ENCODE measurements at places on chromosomes 4 and X. TPM values are rescaled to one million over a fixed set of nuclear protein-coding genes. Genes with fewer than 3 reads are reported as not detected.
A peak's percentile ranks its signal among the peaks of the same experiment; 100 is the strongest.

Gene NUP62CL
- total RNA-seq, result 1.5 TPM

DNA sequence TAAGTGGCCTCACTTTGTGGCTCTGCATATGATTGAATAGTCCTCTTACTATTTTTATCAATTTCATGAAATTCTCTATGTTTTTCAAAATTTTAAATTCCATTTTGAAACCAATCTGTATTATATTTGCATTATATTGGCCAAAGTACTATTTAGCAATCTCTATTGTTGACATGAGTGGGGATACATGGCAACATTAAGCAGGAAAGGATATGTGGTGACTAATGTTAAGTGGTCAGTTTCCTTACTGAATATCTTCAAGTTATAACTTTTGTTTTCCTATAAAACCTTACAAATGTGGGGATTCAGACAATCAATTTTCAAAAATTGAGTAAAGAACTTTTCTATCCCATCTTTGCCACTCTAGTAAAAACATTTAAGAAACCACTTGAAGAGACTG lies 10.2 kb downstream of the BBS7 start:
- H3K4me3 ChIP-seq, result no peak overlapping the region
- H3K4me1 ChIP-seq, result no peaks in the 10 kb centered on the region
- DNase-seq, result no peak
- no peaks in the 10 kb centered on the region for H3K27me3 ChIP-seq
- no peak overlapping the region for H3K27ac ChIP-seq

Gene HCCS
- total RNA-seq, result 21.4 TPM

GRCh38 chr4:4477391-4477790 lies 64.5 kb downstream of the STX18 start:
- no peak overlapping the region for H3K27ac ChIP-seq
- DNase-seq, result no peak
- no peaks in the 10 kb centered on the region for H3K27me3 ChIP-seq
- no peak overlapping the region for H3K4me3 ChIP-seq
- no peaks in the 10 kb centered on the region for H3K4me1 ChIP-seq

DNA sequence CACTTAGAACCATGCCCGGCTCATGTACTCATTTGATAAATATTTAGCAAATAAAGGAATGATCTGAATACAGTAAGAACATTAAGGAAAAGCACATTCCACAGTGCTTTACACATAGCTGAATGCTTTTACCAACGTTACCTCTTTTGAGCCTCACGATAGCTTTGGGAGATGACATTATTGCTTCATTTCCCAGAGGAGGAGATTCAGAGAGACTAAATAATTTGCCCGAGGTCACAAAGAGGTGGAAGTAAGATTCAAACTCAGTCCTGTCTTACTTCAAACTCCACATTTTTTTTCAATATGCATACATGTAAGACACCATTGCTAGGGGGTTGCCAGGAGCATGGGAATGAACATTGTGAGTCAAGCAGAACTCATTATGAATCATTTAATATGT lies 538.5 kb downstream of the BCOR start:
- no peaks in the 10 kb centered on the region for H3K27me3 ChIP-seq
- no peaks in the 10 kb centered on the region for H3K36me3 ChIP-seq
- no peak for DNase-seq
- H3K4me1 ChIP-seq, result no peaks in the 10 kb centered on the region
- no peak overlapping the region for H3K4me3 ChIP-seq

Gene RASGEF1B
- total RNA-seq, result 31.0 TPM

- no peak overlapping the region for H3K4me3 ChIP-seq
- no peaks in the 10 kb centered on the region for H3K36me3 ChIP-seq
- no peaks in the 10 kb centered on the region for H3K4me1 ChIP-seq
- DNase-seq, result no peak
- H3K27ac ChIP-seq, result no peak overlapping the region
- no peaks in the 10 kb centered on the region for H3K27me3 ChIP-seq
These were observed 123.2 kb downstream of the SPOCK3 start for GRCh38 chr4:167111092-167111491.

GRCh38 chrX:34638116-34638515 lies 19.0 kb downstream of the TMEM47 start:
- no peaks in the 10 kb centered on the region for H3K36me3 ChIP-seq
- no peaks in the 10 kb centered on the region for H3K4me1 ChIP-seq
- no peak overlapping the region for H3K4me3 ChIP-seq
- no peak for DNase-seq

DNA sequence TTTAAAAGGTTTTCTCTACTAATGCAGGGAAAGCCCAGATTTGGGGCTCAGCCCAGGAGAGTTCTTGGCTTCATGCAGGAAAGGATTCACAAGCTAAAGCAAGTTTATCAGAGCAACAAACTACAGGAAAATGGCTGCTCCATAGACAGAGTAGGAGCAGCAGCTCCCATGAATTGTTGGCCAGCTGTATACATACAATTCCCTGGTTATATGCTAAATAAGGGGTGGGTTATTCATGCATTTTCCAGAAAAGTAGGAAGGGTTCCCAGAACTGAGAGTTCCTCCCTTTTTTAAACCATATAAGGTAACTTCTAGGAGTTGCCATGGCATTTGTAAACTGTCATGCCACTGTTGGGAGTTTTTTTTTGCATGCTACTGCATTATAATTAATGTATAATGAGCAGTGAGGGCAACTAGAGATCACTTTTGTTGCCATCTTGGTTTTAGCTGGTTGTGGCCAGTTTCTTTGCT lies 2.6 kb downstream of the C4orf33 start:
- DNase-seq, result no peak
- no peak overlapping the region for H3K4me3 ChIP-seq

DNA sequence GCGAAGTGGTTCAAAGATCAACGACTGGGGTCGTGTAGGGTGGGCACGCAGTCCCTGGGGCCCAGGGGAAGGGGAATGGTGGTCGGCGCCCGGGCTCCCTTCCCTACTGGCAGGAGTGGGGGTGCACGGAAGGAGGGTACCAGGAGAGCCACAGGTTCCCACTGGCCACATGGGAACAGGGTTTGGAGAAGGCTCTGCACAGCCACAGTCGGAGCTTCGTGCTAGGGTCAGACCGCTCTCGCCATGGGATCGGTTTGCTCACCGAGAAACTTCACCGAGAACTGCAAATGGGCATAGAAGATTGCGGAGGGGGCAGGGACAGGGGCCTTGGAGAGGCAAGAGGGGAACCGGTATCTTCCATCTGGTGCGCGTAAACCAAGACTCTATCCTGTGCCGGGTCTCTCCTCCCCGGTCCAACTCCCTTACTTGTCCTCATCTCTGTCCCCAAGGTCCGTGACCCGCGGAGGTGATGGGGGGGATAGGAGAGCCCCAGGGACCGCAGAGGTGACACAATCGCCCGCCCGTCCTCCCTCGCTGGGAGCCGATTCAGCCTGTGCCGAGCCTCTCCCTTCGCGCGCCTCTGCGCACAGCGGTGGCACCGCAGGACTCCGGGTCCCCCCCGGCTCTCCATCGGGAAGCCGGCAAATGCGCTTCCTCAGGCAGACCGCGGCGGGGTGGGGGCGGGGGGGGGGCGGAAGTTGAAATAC lies 1.0 kb downstream of the SCD5 start:
- H3K27me3 ChIP-seq, result peaks cover 36% of the 10 kb centered on the region
- H3K4me1 ChIP-seq, result peaks cover 30% of the 10 kb centered on the region
- DNase-seq, result peak; percentile 16
- H3K36me3 ChIP-seq, result no peaks in the 10 kb centered on the region
- H3K4me3 ChIP-seq, result peak overlapping the region; percentile 86
- no peak overlapping the region for H3K27ac ChIP-seq

DNA sequence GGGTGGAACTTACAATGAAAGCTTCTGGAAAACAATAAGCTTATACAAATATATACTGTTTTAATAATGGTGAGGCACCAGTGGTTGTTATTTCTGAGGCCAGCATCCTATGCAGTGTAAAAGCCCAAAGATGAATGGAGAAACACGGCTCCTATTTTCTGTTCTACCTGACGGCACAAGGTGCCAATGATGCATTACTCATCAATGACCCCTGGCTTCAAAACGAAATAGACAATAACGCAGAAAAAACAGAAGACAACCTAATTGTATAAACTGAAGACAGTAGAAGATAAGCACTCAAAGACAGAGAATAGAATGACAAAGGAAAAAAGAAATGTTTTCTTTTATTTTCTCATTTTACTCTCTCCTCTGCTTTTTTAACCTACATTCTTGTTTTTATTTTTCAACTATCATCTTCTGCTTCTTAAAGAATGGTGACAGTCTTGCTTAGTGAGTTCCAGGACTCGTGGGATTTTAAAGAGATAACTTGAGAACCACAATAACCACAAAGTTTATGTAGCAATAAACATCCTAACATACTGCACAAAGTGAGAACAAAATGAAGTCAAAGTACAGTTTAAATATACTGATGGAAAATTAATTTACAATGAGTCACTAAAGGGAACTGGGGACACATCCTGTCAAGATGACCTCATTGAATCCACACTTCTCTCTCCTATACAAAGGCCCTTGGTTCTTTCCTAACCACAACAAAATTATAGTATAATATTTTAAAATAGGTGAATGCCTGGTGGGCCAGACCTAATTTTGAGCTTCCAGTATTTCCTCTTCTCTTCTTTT lies 169.8 kb downstream of the BTC start:
- peak overlapping the region; percentile 52 for H3K27ac ChIP-seq
- no peak for DNase-seq
- H3K4me1 ChIP-seq, result peaks cover 10% of the 10 kb centered on the region
- no peaks in the 10 kb centered on the region for H3K36me3 ChIP-seq
- no peak overlapping the region for H3K4me3 ChIP-seq

DNA sequence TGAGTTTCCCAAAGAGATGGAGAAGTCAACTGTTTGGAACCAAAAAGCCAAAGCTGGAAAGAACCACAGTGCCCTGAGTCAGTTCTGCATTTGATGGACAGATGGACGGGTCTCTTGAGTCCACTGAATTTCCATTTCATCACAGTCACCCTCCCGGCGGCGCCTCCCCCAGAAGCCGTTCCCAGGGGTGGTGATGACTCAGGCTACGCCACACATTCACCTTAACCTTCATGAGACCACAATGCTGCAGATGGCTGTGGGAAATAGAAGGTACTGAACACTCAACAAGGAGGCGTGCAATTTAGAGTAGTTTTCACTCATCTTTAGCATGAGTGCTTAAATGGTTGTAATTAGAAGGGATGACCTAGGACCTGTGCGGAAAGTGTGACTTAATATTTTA lies 61.3 kb downstream of the STOX2 start:
- no peak for DNase-seq

Gene BOD1L1
- total RNA-seq, result 70.5 TPM

Gene F11
- total RNA-seq, result not detected

GRCh38 chr4:94348666-94349065 lies 6.0 kb upstream of the HPGDS start:
- H3K27me3 ChIP-seq, result no peaks in the 10 kb centered on the region
- DNase-seq, result no peak
- no peak overlapping the region for H3K4me3 ChIP-seq
- no peaks in the 10 kb centered on the region for H3K36me3 ChIP-seq

DNA sequence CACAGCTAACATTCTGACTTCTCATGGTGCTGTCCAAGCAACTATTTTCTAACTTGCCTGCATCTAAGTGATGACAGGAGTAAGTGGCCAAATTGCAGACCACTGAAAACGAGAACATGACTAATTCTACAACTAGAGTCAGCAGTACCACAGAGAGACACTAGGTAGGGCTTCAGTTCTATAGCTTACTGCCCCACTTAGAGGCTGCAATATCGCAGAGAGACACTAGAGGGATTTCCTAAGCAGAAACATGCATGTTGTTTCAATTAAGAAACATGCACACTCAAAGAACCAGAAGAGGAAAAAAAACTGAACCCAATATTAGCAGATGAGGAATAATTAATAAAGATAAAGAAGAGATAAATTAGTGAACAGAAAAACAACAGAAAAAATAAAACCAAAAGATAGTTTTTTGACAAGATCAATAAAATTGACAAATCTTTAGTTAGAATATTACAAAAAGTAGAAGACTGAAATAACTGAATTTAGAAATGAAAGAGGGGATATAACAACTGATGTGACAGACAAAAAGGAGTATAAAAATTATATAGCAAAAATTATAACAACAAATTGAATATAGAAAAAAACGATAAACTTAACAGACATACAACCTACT lies 100.8 kb downstream of the SPIN4 start:
- DNase-seq, result peak; percentile 17
- no peaks in the 10 kb centered on the region for H3K36me3 ChIP-seq
- H3K27ac ChIP-seq, result no peak overlapping the region
- no peaks in the 10 kb centered on the region for H3K27me3 ChIP-seq
- H3K4me3 ChIP-seq, result no peak overlapping the region

DNA sequence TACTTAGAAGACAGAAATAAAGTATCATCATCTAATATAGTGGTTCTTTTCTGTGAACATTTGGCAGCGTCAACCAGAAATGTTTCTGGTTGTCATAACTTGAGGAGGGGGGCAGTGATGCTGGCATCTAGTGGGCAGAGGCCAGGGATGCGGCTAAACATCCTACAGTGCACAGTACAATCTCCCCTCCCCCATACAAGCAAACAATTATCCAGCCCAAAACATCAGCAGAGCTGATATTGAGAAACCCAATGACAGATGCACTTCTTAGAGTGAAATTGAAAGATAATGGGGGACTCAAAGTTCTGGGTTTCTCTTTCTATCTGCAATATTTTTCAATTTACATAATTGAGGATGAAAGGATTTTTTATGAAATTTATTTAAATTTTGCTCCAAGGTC lies 1.9 kb upstream of the EIF1AX start:
- H3K4me3 ChIP-seq, result no peak overlapping the region
- no peaks in the 10 kb centered on the region for H3K36me3 ChIP-seq
- no peaks in the 10 kb centered on the region for H3K27me3 ChIP-seq

Gene FREM3
- not detected for total RNA-seq

Gene SHISA3
- 1.1 TPM for total RNA-seq

- no peak overlapping the region for H3K4me3 ChIP-seq
- no peaks in the 10 kb centered on the region for H3K27me3 ChIP-seq
- no peaks in the 10 kb centered on the region for H3K4me1 ChIP-seq
- H3K36me3 ChIP-seq, result no peaks in the 10 kb centered on the region
- no peak overlapping the region for H3K27ac ChIP-seq
These were observed 1213.4 kb downstream of the STIM2 start for GRCh38 chr4:28073860-28074555.

DNA sequence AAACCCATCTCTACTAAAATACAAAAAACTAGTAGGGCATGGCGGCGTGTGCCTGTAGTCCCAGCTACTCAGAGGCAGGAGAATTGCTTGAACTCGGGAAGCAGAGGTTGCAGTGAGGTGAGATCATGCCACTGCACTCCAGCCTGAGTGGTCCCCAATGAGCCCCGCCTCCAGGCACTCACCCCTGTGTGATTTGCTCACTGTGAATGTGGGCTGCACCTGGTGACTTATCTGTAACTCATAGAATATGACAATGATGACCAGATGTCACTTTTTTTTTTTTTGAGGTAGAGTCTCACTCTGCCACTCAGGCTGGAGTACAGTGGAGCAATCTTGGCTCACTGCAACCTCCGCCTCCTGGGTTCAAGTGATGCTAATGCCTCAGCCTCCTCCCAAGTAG lies 49.0 kb upstream of the HOPX start:
- no peak for DNase-seq
- peaks cover 11% of the 10 kb centered on the region for H3K4me1 ChIP-seq
- no peak overlapping the region for H3K4me3 ChIP-seq
- no peak overlapping the region for H3K27ac ChIP-seq

- H3K4me3 ChIP-seq, result no peak overlapping the region
- no peaks in the 10 kb centered on the region for H3K27me3 ChIP-seq
- H3K36me3 ChIP-seq, result no peaks in the 10 kb centered on the region
- no peak overlapping the region for H3K27ac ChIP-seq
- no peaks in the 10 kb centered on the region for H3K4me1 ChIP-seq
These were observed 24.8 kb downstream of the SMIM20 start for GRCh38 chr4:25938787-25939186.
